NCI-H1694 (cell line): ENCODE measurements at places on chromosomes 4 and X.

- DNase-seq, result no peak
These were observed 4.4 kb upstream of the APLN start for GRCh38 chrX:129659141-129659540.

- DNase-seq, result no peak
These were observed 38.6 kb upstream of the NKAP start for GRCh38 chrX:119982145-119982544.

GRCh38 chrX:67949270-67949669, 405.4 kb downstream of the AR start:
- no peak for DNase-seq

DNA sequence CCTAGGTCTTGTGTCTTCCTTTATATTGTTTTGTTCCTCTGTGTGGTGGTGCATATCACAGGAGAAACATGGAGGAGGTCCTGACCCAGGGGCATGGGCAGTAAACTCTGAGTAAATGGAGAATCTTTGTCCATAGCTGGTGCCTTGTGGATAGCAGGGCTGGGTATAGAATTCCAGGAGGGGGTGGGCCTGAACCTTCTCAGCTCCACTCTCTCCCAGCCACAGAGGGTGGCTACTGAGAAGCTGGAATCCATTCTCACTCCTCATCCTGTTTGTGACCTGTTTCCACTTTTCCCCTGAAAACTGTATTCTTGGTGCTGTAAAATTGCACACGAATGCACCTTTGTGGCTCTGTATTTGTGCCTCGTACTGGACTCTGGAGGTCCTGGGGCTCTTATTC, 47.7 kb upstream of the ADRA2C start:
- no peak for DNase-seq

DNA sequence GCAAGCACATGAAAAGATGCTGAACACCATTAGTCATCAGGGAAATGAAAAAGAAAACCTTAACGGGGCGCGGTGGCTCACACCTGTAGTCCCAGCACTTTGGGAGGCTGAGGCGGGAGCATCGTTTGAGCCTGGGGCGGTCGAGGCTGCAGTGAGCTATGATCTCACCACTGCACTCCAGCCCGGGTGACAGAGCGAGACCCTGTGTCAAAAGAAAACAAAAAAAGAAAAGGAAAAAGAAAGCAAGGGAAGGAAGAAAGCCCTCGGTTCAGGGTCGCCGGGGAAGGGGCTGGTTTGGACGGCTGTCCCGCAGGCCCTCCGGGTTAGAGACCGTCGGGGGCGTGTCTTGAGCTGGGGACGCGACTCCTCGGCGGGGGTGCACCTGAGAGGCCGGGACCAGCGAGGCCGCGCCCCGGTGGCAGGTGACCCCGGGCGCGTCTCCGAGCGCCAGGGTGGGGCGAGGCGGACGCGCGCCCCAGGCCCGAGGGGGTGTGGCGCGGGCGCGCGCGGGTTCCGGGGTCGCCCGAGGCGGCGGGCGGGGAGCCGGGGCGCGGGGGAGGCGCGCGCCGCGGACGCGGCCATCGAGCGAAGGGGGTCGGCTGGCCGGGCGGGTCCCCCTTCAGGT, 478 bp upstream of the PLXNA3 start:
- DNase-seq, result no peak

DNA sequence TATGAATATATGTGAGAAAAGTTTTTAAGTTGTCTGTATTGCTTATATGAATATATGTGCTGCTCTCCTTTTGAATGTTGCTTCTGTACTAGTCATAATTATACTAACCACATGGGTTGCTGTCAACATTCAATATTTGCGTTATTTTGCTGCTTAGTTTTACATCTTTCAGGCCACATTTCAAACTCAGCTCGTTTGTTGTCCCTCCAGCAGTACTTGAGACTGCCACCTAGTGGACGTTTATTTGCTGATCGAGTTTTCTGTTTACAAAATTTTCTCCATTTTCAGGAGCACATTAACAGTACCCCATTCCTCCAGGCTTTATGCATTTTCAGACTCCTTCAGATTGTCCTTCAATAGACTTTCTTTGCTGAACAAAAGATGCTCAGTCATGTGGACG, 75.8 kb downstream of the NUDT11 start:
- DNase-seq, result no peak

DNA sequence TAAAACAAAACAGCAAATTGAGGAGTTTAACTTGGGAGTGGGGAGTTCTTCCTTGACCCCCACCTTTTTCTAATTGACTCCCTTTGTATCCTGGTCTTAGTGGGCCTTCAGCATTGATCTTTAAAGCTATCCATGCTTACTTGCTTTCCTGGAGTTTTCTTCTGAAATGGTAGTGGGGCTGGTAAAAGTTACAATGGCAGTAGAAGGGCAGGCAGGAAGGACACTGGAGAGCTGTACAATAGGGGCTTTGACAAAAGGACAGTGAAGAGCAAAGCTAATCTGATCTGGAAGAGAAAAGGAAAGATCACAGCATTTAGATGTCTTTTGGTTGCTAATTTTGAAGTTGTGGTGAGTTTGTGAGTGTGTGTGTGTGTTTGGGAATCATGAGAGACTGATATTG, 111.5 kb downstream of the MID1 start:
- no peak for DNase-seq

- DNase-seq, result peak; percentile 16
These were observed 637 bp downstream of the MAMLD1 start for GRCh38 chrX:150363561-150364346.

DNA sequence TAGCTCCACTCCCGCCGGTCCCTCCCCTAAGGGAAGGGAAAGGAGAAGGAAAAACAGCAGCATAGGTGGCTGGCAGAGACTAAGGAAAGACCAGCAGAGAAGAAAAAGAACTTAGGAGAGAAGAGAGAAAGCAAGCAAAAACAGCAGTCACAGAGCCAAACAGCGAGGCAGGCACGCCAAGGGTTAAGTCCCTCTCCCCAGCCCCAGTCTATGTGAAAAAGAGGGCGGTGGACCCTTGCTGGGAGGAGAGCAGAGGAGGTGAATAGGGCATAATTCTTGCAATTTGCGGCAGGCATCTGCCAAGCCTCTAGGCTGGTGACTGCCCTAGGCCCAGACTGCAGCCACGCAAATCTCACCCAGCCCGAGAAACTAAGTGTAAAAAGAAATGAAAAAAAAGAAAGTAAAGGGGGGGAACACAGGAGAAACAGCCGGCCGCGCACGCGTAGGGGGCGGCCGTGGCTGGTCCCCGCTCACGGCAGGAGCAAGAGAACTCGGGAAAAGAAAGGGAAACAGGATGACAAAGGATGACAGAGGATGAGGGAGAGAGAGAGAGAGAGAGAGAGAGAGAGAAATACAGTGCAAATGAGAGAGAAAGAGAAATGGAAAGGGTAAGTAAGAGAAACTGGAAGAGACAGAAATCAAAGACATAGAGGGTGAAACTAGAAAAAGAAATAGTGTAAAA, 48.6 kb downstream of the MAGEA9 start:
- DNase-seq, result no peak

GRCh38 chr4:126560794-126561193, 1072.0 kb upstream of the INTU start:
- DNase-seq, result no peak

GRCh38 chr4:107902715-107903114, 28.6 kb upstream of the CYP2U1 start:
- no peak for DNase-seq

- DNase-seq, result no peak
These were observed 213.6 kb downstream of the PALLD start for GRCh38 chr4:168710353-168710946.

DNA sequence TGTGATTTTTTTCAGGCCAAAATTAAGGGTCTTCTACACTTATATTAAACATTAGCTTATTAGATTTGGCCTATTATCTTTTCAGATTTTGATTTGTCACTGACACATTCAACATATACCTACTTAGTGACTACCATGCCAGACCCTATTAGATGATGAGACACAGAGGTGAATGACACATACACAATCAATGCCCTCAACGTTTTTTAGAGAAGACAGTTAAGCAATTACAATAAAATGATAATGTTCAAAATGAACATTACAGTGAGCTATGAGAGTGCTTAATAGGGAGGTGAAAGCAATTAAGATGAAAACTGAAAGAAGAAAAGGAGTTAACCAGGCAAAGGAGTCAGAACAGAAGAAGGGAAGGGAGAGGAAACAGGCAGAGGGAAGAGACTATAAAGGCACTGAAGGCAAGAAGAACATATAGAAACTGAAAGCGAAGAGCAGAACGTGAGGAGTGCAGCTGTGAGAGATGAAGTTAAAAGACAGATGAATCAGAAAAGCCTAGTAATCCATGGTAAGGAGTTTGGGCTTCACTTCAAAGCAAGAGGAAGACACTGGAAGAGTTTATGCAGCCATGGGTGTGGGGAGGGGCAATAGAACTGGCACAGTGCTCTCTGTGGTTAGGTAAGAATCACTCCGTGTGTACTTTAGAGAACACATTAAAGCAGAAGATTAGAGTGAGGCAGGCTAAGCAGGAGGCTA, 119.0 kb downstream of the REELD1 start:
- no peak for DNase-seq

DNA sequence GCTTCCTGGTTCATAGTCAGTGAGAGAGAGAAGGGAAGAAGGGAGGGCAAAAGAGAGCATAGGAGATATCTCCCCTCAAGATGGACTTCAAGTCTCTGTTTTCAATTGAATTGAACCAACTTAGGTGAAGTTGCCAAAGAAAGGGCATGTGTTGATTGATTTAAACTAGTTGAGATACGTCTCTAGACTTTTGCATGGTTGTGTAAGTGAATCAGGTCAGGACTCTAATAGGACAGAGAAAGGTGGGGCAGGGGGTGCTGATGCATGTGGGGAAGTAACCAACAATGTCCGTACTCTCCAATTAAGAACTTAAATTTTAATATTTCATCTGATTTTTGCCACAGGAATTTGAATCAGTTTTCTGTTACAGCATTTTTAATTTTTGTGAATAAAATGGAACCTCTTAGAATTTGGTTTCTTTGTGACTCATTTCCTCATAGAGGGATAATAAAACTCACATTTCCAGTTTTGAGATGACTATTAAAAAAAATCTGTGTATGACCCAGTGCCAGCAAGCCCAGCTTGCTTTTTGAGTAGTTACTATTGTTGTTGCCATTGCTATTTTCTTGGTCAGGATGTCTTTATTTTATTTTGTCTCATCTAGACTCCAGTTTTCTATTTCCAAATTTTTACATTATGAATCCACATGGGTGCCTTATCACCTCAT, 37.3 kb downstream of the SLIT2 start:
- no peak for DNase-seq

- peak; percentile 81 for DNase-seq
These were observed 5.4 kb downstream of the HTRA3 start for GRCh38 chr4:8274765-8275547.

DNA sequence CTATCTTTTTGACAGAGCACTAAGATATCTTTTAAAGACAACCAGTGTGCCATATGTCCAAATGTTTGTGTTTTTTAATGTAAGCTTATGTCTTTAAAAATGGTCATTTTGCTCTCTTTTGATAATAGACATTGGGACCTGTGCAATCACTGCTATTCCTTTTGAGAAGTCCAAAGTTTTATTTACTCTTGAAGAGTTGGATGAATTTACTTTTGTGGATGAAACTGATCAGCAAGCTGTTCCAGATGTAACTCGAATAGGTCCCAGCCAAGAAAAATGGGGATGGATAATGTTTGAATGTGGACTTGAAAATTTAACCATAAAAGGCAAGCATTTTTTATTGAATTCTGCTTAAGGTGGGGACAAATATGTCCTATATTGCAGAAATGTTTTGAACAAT, 97.2 kb downstream of the BLTP1 start:
- no peak for DNase-seq

DNA sequence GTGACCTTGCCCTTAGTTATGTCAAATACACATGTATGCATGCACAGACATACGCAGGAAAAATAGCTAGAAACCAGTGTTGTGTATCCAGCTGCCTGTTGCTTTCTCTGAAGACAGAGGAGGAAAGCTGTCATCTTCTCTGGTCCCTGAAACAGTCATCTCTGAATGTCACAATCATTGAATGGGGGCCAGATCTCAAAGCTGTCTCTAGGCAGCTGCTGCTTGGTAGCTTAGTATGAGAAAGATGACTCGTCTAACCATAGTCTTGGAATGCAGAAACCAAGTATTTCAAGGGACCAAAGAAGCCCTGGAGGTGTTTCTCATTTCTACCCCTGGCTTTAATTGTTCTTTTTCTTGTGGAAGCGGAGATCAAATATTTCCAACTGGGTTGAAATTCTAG, 4.0 kb downstream of the GRIA3 start:
- DNase-seq, result no peak

DNA sequence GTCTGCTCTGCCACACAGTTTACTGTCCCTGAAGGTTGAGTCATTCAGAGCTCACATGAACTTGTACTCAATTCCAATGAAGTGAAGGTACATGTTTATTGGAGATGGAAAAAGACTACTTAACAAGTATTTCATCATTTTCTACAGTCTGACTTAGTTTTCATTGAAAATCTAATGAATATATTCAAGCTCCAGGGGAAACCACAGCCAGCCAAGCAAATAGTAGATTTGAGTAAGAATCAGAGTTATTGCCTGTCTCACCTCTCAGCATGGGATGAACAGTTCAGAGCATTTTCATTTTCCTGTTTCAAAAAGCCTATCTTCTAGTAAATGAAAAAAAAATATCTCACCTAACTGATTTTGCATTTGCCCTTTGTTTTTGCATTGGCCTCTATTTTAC, 1249.4 kb upstream of the DIAPH2 start:
- no peak for DNase-seq

DNA sequence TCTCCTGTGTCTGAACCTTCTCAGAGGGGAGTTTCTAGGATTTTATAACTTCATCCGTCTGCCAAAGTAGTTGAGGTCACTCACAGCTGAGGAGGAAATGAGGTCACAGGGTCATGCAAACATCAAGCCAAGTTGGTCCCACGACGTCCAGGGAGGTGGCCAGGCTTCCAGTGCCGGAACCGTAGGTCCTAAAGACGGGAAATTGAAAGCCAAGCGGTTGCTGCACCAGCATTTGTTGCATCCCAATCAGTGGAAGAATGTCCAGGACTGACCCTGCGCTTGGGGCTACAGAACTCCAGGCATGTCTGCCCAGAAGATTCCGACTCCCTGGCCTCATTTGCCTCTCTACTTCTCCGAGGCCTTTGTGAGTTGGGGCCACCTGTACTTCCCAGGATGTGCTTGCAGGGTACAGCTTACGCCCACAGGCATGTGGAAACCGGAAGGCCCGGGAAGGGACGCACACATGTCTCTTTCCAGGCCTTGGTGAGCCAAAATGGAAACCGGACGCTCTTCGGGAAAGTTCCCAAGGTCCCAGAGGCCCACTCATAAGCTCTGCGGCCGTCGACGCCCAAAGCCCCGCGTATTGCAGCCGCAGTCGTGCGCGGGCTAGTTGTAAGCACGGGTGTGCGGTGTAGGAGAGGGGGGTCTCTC, 9.3 kb downstream of the PRDM8 start:
- no peak for DNase-seq

DNA sequence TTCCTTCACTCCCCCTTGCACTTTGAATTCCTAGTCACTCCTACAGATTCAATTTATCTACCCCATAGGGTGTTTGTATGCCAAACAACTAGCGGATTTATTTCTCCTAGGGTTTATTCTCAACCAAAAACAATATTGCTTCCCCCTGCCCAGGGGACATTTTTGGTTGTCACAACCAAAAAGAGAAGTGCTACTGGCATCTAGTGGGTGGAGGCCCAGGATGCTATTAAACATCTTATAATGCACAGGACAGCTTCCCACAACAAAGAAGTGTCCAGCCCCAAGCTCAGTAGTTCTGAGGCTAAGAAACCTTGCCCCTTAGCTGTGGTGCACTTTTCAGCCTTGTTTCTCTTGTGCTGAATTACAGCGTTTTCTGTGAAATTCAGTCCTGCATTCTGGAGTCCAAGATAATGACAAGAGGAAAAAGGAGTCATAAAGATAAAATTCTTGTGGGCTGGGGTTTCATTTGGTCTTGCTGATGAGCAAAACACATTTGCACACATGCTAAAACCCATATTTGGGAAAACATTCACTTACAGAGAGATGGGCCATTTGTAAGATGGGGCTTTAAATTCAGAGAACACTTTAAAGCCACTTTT, 11.2 kb upstream of the SYTL4 start:
- DNase-seq, result no peak
